T-helper 1 cell (primary cell): ENCODE measurements at places on chromosomes 1 and 21.

DNA sequence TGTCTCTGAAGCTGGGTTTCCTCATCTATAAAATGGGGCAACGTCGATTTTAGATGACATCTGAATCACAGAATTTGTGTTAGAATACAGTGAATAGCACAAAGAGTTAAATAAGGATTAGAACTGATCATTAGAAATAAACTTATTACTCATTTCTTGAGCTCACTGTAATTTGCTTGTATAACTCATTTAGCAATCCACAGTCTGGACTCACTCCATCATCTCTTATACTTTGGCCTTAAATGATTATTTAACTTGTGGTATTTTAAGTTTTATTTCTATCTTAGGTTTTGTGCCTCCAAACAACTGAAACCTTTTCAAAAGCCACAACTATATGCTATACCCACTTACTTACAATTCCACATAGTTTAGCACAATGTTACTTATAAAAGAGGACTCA, 128.0 kb downstream of the CDC42BPA start:
- DNase-seq: no peak

GRCh38 chr1:95954585-95954984, 720.6 kb downstream of the RWDD3 start:
- no peak for DNase-seq

GRCh38 chr21:40194185-40194980, 327.1 kb downstream of the PCP4 start:
- DNase-seq: no peak

DNA sequence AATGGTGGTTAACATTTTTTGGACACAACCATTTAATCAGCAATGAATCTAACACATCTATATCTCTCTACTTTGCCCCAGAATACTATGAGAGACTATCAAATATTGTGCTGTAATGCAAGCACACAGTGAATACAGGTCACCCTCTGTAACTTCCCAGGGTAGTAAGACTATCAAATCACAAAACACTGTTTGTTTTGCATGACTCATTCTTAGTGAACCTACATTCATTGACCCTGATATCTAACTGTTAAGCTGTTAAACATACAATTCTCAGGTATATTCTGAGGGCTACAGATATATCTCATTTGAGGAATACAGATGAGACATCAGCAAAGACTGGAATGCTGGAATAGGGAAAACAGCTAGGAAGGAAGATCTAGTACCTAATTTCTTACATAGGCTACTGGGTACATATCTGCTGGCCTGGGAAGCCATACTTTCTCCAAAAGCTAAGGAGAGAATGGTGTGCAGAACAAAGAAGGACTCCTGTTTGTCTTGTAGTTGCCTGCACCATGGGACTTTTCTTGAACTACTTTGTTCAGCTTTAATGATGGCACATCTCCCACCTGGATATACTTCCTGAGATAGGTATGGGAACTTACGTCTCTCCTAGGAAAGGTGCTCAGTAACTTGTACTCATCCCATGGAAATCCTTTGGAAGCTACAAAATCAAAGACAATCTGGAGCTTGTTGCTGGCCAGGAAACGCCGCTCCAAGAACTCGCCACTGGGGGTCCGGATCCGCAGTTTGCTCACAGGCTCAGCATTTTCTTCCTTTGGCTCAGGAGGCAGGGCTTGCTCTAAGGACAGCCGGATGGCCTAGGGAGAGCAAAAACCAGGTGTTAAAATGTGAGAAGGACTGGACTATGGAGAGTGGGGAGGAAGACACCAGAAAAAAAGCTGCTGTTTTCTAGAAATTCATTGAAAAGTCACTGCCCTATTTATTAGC, 51.9 kb upstream of the DMRTA2 start:
- DNase-seq: no peak

DNA sequence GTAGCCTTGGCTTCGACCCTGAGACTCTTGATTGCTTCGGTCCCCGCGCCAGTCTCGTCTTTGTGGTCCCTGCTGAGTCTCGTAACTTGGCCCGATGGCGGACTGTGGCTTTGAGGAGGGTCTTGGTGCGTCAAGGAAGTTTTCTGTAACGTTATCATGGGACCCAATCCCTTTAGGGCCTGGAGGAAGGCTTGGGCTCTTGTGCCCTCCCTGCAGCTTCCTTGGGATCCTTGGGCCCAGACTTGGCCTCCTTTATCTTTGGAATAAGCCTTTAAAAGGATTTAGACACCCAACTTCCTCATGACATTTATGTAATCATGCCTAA, 371 bp downstream of the ZMPSTE24 start:
- DNase-seq: no peak

DNA sequence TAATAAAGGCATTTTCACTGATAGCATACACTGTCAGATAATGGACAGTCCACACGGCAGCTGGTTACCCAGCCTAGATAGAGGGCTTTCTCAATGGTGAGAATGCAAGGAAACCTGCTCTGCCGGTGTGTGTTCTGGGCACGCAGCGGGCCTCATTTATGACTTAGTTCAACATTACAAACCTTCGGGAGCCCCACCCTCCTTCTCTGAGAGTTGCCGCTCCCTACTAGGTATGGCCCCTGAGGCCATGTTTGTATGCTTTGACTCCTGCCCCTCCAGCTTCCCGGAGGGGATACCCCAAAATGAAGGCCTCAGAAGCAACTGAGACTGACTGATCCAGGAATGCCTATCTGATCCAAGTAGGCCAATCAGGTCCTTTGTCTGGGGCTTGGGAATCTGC, 17.2 kb upstream of the FABP3 start:
- no peak for DNase-seq

DNA sequence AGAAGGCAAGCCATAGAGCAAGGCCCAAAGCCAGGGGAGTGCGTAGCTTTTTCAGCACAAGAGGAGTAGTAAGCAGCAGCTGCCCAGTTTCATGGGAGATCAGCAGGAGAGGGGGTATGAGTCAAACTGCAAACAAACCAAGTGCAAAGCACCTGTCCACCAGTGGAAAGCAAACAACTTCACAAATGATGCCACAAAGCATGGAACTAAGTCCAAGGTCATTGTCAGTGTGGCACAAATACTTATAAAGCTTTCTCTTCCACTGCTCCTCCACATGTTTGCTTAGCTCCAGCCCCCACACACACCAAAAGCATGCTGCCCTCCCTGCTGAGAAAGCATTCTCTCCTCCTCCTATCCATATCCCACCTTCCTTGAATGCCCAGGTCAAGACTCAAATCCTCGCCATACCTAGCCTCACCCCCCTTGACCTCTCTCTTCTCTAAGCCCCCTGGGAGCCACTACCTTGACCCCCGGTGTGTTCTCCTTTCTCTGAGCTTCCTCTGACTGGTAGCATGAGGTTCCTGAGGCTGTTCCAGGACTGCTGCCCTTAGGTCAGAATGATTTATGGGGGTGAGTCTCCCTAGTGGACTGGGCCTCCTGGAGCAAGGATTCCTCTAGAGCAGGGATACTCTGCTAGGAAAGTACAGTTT, 70.4 kb downstream of the DMAP1 start:
- no peak for DNase-seq
